NCI-H2081 (cell line): ENCODE measurements at places on chromosomes 3 and 15.

GRCh38 chr15:62742409-62743171, 300.0 kb upstream of the TPM1 start:
- DNase-seq = peak; percentile 74

DNA sequence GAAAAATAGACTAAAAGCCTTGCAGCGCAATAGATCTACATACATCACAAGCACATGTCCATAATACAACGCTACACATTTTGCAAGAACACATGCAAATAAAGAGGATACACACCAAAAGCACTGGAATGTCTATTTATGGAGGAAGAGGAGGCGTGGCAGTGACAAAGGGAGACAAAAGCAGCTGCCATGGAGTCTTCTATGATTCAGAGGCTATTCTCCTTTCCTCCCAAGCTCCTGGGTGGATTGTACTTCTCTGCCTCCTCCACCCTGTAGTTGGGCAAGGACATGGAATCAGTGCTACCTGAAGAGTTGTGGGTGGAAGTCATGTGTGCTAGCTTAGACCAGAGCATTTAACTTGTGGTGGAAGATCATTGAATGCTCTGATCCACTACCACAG, 57.9 kb upstream of the ABHD2 start:
- no peak for DNase-seq

DNA sequence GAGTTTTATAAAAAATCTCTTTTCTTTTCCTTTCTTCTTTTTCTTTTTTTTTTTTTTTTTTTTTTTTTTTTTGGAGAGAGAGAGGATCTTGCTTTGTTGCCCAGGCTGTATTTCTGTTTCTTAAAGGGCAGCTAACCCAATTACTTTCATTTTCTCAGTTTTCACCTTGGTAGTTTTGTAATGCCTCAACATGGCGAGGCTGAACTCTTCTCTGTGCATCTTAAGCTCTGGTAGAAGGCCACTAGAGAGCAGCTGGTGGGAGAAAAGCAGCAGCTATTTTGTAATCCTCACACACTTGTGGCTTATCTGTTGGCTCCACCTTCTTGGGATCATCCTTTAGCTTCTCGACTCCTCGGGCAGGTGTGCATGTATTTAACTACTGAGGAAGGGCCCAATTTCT, 152.2 kb upstream of the MEIS2 start:
- no peak for DNase-seq

DNA sequence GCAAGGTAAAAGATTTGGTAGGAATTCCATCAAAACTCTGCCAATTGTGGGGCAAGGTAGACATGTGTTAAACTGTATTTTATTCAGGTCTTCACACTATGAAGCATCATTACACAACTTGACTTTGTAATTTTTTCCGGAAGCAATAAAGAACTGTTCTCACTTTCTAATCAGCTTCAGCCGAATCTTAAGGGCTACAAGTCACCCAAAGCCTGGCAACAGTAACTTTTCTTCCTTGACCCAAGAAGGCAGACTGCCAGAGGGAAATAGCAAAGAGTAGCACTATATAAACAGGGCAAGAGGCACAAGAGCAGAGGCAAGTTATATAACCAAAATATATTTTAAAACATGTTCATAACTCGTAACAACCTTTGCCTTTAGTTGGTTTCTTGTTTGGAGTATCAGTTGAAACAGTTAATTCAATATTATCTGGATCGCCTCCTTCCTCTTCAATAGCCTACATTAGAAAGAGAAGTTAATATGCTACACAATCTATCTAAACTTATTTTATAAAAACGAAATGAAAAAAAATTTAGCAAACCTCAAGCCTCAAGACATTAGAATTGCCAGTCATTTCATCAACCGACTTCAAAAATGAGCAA, 1.4 kb downstream of the SLTM start:
- DNase-seq = no peak

DNA sequence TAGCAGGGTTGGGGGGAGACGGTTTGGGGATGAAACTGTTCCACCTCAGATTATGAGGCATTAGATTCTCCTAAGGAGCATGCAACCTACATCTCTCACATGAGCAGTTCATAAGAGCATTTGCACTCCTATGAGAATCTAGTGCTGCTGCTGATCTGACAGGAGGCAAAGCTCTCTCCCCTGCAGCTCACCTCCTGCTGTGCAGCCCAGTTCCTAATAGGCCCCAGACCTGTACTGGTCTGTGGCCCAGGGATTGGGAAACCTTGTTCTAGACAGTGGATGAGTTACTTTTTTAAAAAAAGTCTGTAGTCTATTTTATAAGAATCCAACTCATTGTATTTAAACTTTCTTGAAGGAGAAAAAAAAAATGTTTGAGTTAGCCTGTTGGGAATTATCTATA, 100.0 kb downstream of the HHLA2 start:
- DNase-seq = no peak
